ENCODE measurements at places on chromosomes 4 and X. TPM values are rescaled to one million over a fixed set of nuclear protein-coding genes. Genes with fewer than 3 reads are reported as not detected.

DNA sequence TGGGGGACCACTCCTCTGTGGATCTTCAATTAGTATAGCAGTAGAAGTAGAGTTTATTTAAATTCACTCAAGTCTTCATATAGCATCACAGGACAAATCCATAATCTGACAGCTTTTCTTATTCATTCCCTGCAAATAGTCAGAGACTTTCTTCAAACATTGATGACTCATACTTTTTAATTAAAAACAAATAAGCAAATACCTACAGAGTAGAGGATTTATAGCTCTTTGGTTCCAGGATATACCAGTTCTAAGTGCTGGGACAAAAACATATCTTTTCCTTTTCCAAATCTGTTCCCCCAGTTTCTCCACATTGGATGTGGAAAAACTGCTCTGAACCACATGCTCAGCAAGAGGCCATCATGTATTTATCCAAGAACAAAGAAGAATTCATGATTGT, 24.1 kb downstream of the EMCN start:
- no peak for DNase-seq

DNA sequence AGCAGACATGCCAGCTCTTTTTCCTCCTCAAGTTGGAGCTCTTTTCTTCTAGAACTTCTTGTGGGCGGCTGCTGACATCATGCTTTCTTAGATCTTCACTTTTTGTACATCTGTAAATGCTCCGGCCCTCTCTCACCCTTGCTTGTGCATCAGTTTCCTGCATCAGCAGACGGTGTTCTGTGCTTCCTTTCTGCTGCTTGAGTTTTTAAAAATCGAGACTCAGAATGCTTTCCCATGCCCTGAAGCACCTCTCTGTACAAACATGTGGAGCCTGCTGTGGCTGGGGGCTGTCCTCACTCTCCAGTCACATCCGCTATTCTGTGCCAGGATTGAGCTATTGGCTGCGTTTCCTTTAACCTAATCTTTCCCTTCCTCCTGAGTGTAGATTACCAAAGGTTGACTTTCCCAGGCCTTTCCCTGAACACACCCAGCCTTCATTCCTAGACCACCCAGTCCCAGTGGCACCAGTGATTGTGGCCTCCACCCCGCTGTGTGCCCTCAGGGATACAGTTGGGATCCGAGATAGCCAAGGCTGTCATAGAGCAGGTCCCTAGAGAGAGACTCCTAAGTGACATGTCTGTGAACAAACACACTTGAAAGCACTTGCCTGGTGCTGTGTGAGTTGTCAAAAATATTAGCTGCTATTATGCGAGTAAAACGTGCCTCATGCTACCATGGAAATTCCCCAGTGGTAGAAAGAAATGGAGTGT, 41.9 kb downstream of the TNIP2 start:
- DNase-seq = no peak

DNA sequence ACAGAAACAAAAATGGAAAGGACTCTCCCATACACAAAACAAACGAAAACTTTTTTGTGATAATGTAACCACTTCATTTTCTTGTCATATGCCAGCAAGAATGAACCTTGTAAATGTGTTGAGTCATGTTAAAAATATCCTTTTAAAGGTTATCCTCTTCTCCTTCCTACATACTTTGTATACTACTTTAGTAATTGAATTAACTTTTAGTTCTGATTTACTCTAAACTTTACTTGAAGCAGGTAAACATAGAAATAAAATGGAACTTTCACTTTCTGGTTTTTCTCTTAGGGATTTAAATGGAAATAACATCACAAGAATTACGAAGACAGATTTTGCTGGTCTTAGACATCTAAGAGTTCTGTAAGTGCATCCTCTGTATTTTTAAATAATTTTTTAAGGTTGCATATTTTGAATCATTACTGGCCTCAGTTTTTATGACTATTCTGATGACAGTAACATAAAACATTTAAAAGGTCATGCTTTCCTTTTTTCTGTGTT, 4.7 kb downstream of the SLIT2 start:
- DNase-seq = no peak

- DNase-seq = no peak
These were observed 7.7 kb downstream of the GEMIN8 start for GRCh38 chrX:14022019-14022418.

KCTD8 gene
- 0.54 TPM for total RNA-seq

INTU gene
- 4.2 TPM for total RNA-seq

TGIF2LX gene
- total RNA-seq = not detected

ARX gene
- 0.63 TPM for total RNA-seq

Data from mucosa of descending colon (tissue), 3 donors.